ENCODE measurements at places on chromosomes 1 and 21.

GRCh38 chr1:168697356-168698126, 31.5 kb downstream of the DPT start:
- DNase-seq = no peak

GRCh38 chr1:49298304-49298703, 521.6 kb upstream of the BEND5 start:
- DNase-seq = no peak

- DNase-seq = no peak
Observed at GRCh38 chr1:11569551-11569950, 84.7 kb downstream of the FBXO2 start.

DNA sequence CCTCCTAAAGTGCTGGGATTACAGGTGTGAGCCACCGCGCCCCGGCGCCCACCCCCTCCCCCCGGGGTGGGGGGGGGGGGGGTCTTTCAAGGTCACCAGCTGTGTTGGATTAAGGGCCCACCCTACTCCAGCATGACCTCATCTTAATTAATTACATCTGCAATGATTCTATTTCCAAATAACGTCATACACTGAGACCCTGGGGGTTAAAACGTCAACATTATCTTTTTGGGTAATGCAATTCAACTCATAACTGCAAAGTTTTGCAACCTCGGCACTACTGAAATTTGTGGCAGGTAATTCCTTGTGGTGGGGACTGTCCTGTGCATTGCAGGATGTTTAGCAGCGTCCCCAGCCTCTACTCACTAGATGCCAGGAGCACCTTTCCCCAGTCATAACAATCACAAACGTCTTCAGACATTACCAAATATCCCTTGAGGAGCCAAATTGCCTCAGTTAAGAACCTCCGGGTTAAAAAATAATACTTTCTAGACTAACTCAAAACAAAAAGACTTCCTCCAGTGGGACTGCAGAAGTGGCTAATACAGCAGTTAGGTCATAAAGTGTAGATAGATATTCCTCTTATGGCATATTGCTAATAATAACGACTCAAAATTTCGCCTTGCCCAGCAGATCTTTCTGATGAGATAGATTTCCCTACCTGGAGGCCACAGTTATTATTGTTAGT, 233.0 kb upstream of the KAZN start:
- no peak for DNase-seq

GRCh38 chr21:42997053-42997452, 22.7 kb downstream of the PKNOX1 start:
- no peak for DNase-seq

GRCh38 chr1:222171005-222171404, 376.9 kb downstream of the HHIPL2 start:
- no peak for DNase-seq

DNA sequence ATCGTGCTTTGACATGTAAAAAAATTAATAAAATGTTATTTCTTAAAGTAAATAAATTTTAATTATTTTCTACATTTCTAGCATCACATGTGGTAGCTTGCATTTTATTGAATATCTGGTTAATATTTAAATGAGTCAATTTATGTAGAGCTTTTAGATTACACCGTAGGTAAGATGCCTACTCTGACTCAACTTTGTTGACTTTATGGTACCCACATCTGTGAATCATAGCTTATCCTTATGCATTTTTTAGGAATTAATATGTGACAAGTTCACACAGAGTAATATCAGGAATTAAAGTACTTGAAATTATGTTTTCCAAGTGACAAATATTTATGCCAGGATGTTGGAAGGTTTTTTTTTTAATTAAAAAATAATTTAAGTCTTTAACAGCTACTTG, 120.7 kb downstream of the LEPR start:
- no peak for DNase-seq

DNA sequence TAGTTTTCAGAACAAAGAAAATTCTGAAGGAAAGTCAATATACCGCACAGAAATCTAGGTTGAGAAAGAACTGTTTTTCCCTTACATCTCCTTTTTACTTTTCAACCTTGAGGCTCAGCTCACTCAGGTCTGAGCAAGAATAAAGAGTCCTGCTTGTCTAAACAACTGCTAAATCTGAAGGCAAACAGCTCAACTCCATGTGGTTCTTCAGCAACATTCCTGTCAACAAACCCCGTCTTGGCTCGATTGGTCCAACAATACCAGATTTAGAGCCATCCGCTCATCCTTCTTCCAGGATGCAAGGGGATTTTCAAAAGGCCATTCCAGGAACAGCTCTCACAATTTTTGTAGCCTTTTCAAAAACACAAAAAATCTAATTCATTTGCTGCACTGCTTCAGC, 119.8 kb downstream of the HLCS start:
- DNase-seq = no peak

DNA sequence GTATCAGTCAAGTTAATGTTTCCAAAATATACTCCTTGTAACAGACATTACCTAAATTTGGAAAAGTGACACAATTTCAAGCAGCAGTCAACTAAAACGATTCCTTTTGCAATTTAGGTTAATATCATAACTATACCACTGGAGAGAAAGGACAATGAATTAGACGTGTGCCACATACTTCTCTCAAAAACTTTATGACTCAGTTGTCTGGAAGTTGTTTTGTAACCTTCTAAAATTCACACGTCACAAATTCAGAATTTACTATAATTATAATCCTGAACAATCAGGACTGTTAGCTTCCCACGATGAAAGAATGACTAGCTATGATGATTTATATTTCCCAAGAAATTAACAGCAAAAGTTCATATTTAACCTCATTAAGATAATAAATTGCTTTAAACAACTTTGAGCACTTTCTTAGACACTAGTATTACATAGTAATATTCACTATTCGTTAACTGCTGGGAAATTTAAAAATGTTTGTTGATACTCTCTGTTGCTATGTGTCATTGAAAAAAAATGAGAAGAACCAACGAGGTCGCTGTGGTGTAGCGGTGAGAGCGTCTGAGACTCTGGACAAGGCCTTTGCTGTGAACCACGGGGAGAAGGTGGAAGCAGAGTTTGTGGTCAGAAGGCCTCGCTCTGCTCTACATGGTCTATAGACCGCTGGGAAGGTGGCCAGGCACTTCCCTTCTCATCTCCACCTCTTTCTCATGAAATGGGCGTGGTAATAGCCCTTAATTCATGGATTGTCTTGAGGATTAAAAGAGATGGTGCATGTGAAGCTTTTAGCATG, 27.9 kb upstream of the BATF3 start:
- no peak for DNase-seq

GRCh38 chr1:26295194-26296138, 11.0 kb downstream of the UBXN11 start:
- DNase-seq = no peak

DNA sequence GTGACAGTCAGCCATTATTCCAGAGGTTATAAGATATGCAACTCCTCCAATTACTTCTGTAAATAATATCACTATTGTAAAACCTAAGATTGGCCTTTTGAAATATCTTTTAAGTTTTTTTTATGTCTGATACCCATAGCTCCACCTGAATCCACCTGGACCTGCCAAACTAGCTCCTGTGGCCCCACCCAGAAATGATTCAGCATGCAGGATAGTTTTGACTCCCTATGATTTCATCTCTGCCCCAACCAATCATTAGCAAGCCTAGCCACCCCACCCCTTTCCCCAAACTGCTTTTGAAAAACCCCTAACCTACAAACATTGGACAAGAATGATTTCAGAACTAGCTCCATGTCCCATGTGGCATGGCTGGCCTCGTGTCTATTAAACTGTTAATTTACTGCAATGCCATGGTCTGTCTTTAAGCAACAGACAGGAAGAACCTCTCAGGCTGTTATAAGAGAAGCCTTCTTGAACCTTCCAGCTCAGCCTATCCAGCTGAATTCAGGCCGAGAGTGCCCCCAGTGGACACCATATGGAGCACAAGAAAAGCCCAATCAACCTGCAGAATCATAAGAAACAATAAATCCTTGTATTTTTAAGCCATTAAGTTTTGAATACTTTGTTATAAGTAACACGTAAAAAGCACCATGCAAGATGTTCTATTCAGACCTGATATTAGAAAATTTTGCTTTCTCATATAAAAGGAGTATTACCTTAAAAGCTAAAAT, 263.0 kb upstream of the ZRANB2 start:
- DNase-seq = no peak

- no peak for DNase-seq
Observed at GRCh38 chr1:66402194-66402593, 131.8 kb upstream of the SGIP1 start.

DNA sequence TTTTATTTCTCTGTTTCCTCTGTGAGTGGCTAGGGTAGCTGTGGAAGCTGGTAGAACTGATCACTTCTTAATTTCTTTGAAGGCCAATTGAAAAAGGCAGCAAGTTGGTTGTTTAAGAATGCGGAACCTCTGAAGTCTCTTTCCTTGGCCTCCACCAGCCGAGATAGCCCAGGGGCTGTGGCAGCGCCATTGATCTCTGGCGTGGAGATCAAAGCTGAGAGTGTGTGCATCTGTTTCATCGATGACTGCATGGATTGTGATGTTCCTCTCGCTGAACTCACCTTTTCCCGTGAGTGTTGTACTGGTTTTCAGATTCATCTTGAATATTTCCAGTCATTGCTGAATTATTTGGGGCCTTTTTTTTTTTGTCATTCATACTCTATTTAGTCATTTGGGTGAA, 97.7 kb downstream of the VPS13D start:
- no peak for DNase-seq

DNA sequence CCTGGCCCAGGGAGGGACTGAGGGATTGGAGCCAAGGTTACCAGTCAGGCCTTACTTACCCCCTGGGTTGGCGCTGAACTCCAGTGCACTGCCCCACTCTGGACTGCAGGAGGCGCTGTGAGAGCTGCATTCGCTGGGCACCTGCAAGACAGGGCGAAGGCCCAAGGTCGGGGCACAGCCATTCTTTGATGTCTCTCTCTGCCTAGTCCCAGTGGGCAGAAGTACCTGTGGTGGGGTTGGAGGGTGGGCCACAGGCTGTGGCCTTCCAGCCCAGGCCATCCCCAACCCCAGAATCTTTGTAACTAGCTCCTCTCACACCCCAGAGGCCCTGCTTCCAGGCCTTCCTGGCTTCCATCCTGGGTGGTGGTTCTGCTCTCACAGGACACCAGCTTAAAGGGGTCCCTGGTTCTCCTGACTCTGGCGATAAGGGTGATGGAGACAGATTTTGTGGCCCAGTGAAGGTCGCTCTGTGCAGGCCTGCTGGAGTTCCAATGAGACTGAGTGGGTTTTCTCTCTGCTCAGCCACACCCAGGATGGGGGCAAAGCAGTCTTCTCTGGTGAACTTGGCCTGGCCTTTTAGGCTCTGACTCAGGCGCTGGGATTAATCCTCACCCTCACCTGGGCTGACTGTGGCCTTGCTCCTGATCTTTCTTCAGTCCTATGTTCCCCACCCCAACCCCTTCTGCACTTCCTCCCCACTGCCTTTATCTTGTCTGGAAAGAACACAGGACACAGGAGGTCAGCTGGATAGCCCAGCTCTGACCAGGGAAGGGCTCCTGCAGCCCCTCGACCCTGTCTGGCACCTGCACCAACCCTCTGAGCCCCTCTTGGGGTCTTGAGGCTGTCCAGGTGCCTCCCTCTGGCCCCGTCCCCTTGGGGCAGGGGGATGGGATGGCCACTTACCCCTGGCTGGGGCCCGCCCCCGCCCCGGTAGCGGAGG, 954 bp downstream of the MYOG start:
- no peak for DNase-seq

DNA sequence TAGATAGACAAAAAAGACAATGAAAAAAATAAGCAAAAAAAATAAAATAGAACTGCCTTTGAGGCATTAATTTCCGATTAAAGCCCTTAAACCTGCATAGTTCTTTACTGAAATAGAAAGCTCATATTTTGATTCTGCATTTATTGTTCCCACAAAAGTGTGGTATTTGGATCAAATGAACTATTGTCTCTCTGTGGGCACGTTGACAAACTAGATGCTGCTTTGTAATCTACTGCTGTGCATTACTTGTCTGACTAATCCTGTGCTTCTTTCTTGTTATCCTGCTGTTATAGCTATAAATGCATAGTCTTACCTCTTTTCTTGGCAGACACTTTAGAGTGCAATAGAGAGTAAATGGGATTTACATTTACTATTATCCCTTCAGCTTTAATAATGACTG, 31.4 kb upstream of the SLC35D1 start:
- DNase-seq = no peak

GRCh38 chr1:210344706-210345105, 16.0 kb downstream of the HHAT start:
- no peak for DNase-seq

- DNase-seq = no peak
Observed at GRCh38 chr1:51636764-51637522, 20.1 kb downstream of the OSBPL9 start.

DNA sequence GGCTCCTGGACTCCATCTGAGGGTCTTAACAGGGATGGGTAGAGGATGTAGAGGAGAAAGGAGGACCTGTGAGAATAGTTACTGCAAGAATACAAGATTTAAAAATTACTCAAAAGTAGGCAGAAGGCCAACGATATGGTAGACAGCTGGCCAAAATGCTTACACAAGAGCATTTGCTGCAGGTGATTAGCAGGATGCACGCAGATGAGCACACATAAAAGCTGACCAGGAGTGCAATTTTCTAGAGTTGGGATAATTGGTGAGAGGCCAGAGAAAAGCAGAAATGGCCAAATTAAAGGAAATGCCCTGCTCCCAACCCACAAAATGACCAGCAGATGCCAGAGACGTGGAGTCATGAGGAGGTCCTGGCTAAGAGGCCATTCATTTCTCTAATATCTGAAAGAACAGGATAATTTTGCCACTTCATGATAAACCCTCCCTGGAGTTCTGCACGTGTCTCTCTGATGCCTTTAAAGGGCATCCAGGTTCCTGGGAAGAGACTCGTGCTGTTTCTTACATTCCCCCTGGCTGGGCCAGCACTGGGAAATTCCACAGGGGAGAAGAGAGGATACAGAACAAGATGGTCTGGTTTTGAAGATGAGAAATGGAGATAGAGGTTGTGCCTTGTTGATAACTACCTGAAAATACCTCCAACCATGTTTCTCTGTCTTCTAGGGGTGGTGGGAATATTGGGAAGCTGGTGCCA, 62.3 kb upstream of the KCNA3 start:
- DNase-seq = no peak

GRCh38 chr1:228366866-228367741, 39.5 kb downstream of the TRIM11 start:
- no peak for DNase-seq

DNA sequence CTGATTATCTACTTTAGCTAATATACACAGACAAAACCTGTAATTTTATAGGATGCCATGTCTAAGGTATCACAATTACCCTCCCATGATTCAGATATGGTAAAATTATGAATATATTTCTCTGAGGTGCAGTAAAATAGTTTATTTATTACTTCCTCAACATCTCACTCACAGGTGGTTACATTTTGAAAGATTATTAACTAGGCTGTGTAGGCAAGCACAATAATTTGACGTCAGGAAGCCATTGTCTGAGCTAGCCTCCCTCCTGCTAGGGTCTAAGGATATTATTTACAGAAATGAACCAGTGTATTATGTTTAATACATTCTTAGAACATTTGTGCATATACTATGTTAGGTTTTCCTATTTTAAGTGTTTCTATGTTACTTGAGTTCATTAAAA, 69.9 kb upstream of the ADGRL2 start:
- DNase-seq = no peak

Data from NK-92 treated with Interleukin-12 subunit alpha and Interleukin-12 subunit beta, amount 100 ng/mL, for 24 hours (cell line).